CD4-positive, alpha-beta T cell (primary cell): ENCODE measurements at places on chromosomes 4 and X.
A peak's percentile ranks its signal among the peaks of the same experiment; 100 is the strongest.

DNA sequence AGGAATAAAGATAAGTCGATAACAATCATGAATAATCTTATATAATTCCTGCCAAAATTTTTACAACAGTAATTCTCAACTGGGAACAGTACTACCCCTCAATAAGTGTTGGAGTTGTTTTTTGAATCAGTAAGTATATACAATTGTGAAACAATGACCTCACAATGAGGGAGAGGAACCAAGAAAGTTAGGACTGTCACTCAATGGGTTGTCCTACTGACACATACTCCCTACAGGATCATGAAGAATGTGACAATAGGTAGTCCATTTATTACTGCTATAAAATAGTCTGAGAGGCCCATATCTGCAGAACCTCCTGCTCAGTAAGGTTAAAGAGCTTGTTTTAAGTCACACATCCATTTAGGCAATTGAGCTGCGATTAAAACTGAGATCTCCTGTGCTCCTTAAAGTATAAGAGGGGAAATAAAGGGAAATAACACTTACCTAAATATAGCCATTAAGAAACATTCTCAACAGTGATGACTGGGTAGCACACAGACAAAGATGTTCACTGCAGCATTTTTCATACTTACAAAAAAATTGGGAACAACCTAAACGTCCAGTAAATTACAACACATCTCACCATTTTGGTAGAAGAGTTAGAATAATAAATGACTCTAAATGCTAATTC, 26.2 kb downstream of the FBXW7 start:
- DNase-seq: no peak

DNA sequence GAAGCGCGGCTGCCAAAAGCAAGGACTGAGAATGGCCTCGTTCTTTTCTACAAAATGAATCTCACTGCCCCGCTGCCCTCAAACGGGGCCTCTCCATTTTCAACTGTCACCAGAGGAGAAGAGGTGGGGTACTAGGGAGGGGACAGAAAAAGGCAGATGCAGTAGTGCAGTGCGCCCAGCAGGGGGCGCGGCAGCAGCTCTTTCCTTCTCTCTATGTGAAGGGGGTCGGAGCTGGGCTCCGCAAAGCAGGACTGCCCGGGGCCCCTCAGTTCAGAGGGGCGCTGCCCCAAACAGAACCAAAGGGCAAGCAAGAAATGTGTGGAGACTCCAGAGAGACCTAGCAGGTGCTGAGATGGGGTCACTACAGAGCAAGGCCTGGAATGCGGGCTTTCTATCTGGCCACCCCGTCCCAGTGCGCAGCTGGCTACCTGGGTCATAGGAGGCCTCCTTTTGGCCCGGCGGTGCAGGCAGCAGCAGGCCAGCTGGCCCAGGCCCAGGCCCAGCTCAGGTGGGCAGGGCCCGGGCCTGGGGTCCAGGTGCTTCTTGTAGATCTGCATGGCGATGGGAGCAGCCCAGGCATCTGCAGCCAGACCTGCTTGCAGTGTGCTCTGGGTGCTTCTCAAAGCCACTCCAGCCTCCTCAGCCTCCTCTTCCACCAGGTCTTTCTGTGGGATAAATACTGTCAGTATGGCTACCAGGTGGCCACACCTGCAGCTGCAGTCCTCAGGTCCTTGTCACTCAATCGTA, 5.9 kb downstream of the IRAK1 start:
- peak; percentile 75 for DNase-seq

DNA sequence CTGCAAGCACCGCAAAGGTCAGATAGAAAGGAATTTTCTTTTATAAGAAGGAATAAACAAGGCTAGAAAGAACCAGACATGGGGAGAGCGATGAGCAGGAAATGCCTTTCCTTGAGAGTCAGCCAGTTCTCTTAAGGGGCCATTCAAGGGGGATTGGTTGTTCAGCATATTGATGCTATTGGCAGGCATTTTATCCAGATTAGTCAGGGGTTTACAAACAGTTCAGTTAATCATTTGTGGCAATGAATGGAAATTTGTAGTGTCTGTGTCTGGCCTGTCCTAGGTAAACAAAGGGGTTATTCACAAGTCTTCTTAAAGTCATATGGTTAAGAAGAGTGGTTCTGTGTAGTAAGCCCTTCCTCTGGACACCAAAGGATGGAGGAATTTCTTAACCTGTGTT, 184.7 kb upstream of the FRMPD4 start:
- DNase-seq: no peak

DNA sequence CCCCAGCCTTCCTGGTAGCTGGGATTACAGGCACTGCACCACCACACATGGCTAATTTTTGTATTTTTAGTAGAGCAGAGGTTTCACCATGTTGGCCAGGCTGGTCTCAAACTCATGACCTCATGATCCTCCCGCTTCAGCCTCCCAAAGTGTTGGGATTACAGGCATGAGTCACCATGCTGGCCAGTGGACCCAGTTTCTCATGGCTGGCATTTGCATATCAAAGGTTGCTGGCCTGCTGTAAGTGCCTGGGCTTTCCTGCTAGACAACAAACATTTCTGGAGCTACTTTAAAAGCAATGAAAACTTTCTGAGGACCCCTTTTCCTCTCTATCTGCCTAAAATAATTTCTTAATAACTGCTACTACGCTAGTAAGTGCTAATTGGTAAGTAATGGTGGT, 228.2 kb downstream of the PCDH10 start:
- no peak for DNase-seq

GRCh38 chrX:115388879-115389278, 99.4 kb downstream of the LUZP4 start:
- DNase-seq: no peak

GRCh38 chr4:7414046-7414445, 20.7 kb downstream of the PSAPL1 start:
- no peak for DNase-seq

- no peak for DNase-seq
Measured at GRCh38 chr4:154349829-154350228, 141.8 kb downstream of the DCHS2 start.
